ENCODE measurements at places on chromosomes 7 and 10.

DNA sequence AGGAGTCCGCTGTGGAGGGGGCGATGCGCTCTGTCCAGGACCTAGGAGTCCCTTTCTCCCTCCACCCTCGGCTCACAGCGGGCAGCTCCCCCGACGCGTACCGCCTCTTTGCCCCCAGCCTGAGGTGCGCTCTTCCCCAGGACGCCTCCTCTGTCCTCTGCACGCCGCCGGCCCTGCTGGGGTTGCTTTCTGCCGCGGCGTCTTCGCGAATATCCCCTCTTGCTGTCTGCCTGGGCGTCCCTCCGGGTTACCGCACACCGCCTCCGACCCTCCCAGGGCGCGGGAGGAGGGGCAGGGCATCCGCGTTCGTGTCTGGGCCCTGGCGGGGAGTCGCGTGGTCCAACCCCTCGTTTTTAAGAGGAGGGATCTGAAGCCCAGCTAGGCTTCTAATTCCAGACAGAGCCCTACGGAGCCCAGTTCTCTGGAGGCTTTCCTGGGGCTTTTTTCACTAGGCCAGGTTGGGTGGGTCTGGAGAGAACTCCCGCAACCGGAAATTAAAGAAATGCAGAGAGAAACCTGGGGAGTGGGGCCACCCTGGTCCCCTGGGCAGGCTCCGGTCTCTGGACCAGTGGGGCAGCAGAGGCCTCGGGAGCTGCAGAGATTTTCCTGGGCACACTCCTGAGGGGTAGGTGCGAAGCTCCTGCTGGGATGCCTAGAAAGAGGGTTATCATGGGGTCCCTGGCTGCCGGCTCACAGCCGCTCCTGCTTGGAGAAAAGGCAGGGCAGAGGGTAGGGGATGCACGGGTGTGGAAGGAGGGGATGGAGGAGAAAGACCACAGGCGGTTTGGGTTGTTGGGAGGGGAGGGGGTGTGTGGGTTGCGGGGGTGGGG is 166.9 kb downstream of the UBE2H start:
- DNase-seq: no peak

- DNase-seq: no peak
These were observed 11.3 kb upstream of the DRGX start for GRCh38 chr10:49407151-49407550.

- DNase-seq: no peak
These were observed 23.5 kb downstream of the UPP1 start for GRCh38 chr7:48112401-48113165.

- no peak for DNase-seq
These were observed 13.1 kb downstream of the CASP2 start for GRCh38 chr7:143300959-143301935.

DNA sequence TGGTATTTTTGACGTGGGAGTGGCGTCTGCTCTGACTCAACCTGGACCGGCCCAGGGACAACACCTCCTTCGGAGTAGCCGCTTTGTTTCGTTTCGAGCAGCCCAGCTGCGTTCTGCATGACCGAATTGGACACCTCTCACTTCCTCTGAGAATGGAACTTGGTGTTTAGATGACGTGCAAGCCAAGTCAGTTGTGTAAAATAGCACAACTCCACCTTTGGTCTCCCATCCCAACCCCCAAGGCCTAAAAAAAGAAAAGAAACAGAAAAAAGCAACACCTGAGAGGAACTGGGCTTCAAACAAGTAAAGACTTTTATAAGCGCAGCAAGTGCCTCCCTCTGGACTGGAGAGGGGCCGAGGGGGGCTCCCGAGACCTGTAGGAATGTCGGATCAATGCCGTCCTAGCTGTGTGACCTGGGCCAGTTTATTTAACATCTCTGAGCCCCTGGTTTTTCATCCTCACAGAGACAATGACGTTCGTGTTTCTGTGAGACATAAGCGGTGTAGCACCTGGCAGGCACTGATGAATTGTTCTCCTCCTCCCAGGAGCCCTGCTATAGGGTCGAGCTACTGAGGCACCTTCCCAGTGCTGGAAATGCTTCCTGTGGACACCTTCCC is 52.0 kb upstream of the SMNDC1 start:
- DNase-seq: peak; percentile 94

GRCh38 chr10:123134343-123134914 is 1.3 kb upstream of the HMX3 start:
- no peak for DNase-seq

DNA sequence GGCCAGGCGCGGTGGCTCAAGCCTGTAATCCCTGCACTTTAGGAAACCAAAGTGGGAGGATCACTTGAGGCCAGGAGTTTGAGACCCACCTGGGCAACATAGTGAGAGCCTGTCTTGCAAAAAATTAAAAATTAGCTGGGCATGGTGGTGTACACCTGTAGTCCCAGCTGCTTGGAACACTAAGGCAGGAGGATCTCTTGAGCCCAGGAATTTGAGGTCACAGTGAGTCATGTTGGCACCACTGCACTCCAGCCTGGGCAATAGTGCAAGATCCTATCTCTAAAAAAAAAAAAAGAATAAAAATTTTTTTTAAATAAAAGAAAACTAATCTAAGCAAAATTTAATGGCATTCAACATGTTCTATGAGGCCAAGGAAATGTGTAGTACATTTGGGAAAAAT is 44.9 kb upstream of the UBN2 start:
- DNase-seq: no peak

- no peak for DNase-seq
These were observed 259.8 kb upstream of the MAGI2 start for GRCh38 chr7:79713276-79713675.

- no peak for DNase-seq
These were observed 28.6 kb downstream of the RTKN2 start for GRCh38 chr10:62239994-62240393.
